ENCODE measurements at places on chromosomes 1 and 21.

DNA sequence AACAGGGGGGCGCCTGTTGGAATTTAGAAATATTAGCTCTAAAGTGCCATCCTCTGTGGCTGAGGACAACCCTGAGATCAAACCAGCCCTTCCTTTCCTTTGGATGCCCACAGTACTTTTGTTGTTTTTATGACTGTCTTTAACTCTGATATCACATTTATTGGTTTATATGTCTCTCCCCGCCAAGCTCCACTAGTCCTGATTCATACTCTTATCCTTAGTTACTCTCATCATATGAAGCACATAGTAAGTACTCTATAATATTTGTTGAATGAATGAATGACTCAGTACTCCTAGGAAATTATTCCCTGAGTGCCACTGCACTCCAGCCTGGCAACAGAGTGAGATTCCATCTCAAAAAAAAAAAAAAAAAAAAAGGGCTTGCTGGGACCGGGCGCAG, 22.6 kb upstream of the NRDC start:
- no peak for DNase-seq

DNA sequence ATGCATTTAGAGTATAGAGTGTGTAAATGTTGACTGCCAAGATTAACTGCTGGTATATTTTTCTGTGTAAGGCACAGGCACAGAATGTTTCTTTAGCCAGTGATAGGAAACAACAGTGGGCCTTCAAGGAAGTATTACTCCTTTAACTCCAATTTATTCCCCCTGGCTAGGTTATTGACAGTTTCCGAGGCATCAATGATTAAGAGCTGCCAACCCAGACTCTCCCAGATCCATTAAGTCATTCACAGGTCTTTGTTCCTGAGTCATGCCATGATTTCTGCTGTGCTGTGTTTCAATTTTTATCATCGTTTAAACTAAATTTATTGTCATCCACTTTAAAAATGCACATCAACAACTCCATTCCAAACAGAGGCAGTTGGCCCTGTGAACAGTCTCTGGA, 9.2 kb downstream of the ZNF648 start:
- DNase-seq, result no peak

- DNase-seq, result peak; percentile 71
These were observed 61.8 kb downstream of the ITPKB start for GRCh38 chr1:226677027-226678020.

GRCh38 chr1:156693848-156694689, 11.3 kb downstream of the CRABP2 start:
- DNase-seq, result no peak

DNA sequence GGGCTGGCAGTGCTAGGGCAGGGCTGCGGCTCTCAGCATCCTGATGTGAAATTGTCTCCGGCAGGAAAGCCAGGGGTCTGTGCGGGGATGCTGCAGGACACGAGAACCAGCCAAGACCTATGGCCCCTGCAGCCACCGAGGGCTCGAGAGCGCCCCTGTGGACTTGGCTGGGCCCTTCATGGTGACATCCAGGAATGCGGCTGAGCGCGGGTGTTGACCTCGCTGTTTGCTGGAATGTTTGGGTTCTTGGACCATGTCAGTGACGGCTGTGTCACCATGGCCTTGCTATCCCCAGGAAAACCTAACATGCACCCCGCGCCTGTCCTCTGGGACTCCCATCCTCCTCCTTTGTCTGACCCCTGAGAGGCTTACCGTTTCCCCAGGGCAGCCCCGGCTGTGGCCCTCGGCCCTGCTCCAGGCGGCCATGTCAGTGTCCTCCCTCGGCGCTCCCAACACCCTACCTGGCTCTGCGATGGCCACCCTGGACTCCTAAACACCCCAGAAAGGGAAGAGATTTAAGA, 14.3 kb upstream of the C1orf174 start:
- no peak for DNase-seq

DNA sequence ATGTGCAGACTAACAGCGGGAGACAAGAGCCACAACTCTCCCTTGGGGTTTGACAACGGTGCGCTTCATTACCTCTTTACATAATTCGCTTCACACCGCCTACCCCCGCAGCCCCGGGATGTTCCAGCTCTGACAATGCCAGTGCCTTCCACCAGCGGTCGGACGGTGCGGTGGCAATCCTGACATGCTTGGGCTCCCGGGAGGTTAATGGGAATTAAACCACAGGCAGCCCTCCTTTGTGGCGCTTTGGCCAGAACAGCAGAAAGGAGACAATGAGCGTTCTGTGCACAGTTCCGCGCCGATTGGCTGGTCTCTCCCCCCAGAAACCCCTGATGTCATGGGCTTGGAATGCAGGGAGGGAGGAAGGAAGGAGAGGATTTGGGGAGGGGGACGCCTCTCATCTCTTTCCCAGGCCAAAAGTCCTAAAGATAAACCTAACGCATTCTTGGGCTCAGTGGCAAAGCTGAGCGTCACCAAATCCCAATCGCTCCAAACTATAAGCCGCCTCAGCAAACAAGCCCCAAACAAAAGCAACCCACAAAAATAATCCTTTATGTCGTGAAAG, 1.3 kb downstream of the CNN3 start:
- no peak for DNase-seq

GRCh38 chr1:214012418-214012817, 24.6 kb downstream of the PROX1 start:
- DNase-seq, result no peak

DNA sequence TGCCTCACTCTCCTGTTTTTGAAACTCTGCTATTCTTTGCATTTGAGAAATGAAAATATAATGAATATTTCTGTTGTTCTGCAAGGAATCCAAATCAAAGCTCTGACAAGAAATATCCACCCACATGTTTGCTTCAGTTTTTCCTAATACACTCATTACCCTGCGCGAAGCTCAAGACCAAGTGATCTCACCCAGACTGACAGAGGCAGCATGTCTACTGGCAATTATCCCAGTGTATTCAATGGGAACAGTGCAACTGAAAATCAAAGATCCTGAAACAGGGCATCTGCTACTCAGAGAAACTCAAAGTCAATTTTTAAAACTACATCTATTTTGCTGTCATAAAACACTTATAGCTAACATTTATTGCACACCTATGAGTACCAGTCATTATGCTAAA, 321.0 kb upstream of the LRRC7 start:
- DNase-seq, result no peak

- DNase-seq, result no peak
These were observed 87.0 kb downstream of the UBE2U start for GRCh38 chr1:64290420-64290819.

DNA sequence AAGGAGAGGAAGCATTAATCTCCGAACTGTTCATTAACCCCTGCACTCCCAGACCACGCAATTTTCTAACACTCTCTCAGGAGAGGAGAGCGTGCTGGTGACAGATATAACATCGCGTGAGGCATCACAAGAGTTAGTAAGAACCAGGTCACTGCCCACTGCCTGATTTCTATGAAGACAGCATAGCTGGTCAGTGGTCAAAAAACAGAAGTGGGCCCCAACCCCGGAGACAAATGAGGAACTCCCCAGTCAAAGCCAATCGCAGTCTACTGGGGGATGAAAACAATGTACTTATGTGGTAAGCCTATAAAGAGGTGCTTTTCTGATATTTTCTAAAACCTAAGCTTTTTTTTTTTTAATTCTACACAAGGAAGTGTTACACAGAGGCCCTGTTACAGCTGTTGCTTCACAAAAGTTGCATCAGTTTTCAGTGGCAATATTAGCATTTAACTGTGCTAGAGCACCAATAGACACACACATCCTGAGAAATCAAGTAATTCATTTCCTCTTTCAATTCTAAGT, 231.8 kb upstream of the IRF2BP2 start:
- DNase-seq, result no peak

DNA sequence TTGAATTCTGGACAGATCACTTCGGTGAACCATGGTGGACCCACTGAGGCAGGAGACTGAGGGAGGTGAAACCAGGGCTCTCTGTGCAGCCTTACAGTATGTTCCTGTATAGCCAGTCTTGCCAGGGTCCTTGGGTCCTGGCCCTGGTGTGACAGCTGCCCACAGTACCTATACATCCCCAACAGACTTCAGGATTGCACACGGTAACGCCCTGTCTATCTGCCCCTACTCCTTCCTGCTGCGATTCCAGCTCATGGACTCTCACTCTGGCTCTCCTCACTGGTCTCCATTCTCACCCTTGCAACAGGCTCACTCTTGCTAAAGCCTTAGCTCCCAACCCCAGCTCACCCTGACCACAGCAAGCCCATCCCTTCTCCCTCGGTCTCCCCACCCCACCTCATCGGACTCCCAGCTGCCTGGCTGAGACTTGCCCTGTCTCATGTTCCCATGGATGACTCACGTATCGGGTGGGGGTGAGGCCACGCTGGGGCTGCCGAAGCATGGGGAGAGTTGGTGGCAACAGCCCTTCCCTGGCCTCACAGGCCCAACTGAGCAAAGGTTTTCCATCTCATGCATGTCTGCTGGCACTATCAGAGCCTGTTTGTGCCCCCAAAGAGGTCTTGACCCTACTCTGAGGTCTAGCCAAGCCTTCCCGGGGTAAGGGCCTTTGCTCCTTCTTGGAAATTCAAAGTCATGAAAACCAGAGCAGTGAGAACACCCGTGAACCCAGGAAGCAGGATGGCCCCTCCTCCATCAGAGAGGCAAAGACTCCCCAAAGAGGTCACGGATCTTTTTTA, 7.1 kb downstream of the PHLDA3 start:
- DNase-seq, result no peak

All from effector memory CD8-positive, alpha-beta T cell (primary cell).